ENCODE measurements at places on chromosomes 12 and 14.

- no peak for DNase-seq
- H3K27ac ChIP-seq: no peak overlapping the region
- no peak overlapping the region for H3K4me3 ChIP-seq
- H3K4me1 ChIP-seq: peaks cover 53% of the 10 kb centered on the region
- H3K27me3 ChIP-seq: no peaks in the 10 kb centered on the region
- no peaks in the 10 kb centered on the region for H3K36me3 ChIP-seq
Observed at GRCh38 chr12:110776410-110776809, 33.7 kb upstream of the PPP1CC start.

GRCh38 chr12:27486961-27487360 lies 37.0 kb upstream of the PPFIBP1 start:
- no peaks in the 10 kb centered on the region for H3K36me3 ChIP-seq
- no peak overlapping the region for H3K4me3 ChIP-seq
- no peaks in the 10 kb centered on the region for H3K4me1 ChIP-seq
- H3K27me3 ChIP-seq: peaks cover 5% of the 10 kb centered on the region
- no peak for DNase-seq

GRCh38 chr12:132422381-132423043 lies 67.4 kb upstream of the FBRSL1 start:
- H3K27me3 ChIP-seq: no peaks in the 10 kb centered on the region
- H3K4me3 ChIP-seq: no peak overlapping the region
- no peak overlapping the region for H3K27ac ChIP-seq
- H3K4me1 ChIP-seq: peaks cover 19% of the 10 kb centered on the region

- no peak within 1 kb of the TSS for H3K27ac ChIP-seq
- peak within 1 kb of the TSS; percentile 38 for H3K4me3 ChIP-seq
- H3K36me3 ChIP-seq: no peaks in the 10 kb centered on the region
- peaks cover 45% of the 10 kb centered on the region for H3K4me1 ChIP-seq
- DNase-seq: no peak
Observed at GRCh38 chr12:26124446-26125399, at the start of gene BHLHE41. TSS of gene BHLHE41 (minus strand) at chr12:26125037. CDS start at chr12:26124779, 258 bp downstream.

DNA sequence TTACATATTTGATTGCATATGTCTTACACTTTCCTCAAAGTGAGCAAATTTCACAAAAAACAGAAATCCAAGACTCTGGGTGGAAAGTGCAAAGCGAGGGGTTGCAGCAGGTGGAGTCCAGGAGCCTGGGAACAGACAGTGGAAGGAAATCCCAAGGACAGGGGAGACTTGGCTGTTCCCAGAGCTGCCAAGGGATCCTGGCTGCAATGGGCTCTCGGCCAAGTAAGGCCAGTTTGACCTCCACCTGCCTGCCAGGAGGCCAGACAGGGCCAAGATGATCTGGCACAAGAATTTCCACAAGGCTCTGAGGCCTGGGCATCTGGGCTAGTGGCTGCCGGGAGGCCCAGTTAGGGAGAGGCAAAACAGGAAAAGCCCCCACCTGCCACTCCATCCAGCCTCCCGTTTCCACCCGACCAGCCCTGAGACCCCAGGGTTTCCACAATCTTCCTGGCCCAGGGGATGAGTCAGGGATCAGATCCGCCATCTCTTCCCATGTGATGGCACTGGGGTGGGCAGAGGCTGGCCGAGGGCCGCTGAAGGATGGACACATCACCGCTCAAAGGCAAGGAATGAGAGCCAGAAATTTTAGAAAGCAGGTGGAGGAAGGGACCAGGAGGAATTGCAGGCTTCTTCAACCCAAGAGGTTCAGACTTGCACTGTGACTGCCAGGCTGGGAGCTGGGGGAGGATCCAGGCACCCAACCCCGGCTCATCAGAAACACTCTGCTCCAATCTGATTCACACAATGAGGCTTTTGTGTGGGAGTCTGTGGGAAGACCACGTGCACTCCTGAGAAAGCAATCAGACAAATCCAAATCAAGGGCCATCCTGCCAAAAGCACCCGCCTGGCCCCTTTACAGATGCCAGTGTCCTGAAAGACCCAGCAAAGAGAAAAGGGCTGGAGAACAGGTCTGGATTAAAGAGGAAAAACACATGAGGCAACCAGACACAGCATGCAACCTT lies 16.3 kb downstream of the SCARB1 start:
- peaks cover 5% of the 10 kb centered on the region for H3K4me1 ChIP-seq
- H3K27ac ChIP-seq: no peak overlapping the region
- H3K4me3 ChIP-seq: no peak overlapping the region
- no peaks in the 10 kb centered on the region for H3K36me3 ChIP-seq

DNA sequence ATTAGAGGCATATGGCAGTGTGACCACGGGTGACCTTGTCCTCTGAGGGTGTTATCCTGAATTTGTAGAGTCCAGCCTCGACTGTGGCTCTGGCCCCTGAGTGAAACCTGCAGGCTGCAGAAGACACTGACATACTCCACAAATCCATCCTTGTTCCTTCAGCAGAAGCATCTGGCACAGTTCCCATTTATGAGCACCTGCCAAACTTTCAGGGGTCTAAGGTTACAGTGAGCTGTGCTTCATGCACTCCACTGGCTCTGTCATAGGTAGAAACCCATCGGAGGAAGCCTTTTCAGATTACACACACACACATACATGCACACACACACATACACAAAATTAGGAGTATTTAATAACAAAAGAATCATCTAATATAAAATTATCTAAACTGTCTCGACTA lies 13.6 kb upstream of the NUAK1 start:
- H3K4me1 ChIP-seq: no peaks in the 10 kb centered on the region
- DNase-seq: no peak
- H3K27me3 ChIP-seq: peaks cover 5% of the 10 kb centered on the region
- H3K36me3 ChIP-seq: no peaks in the 10 kb centered on the region
- no peak overlapping the region for H3K4me3 ChIP-seq

DNA sequence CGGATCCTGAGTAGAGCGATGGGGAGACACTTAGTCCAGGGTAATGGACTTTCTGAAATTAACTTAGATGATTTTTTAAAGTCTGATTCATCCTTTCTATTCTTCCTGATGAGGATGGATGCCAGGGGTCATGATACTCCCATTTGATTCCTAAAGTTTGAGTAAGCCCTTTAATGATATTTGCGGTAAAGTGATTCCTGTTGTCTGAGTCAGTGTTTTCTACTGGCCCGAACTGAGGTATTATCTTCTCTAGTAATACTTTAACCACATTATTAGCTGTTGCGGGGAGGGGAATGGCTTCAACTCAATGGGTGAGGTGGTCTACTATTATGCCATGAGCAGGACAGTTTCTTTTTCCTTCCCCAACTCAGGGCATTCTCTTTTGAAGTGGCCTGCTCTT lies 111.6 kb downstream of the RIN3 start:
- H3K27me3 ChIP-seq: no peaks in the 10 kb centered on the region
- H3K4me3 ChIP-seq: no peak overlapping the region
- H3K4me1 ChIP-seq: no peaks in the 10 kb centered on the region
- no peak for DNase-seq
- no peaks in the 10 kb centered on the region for H3K36me3 ChIP-seq

DNA sequence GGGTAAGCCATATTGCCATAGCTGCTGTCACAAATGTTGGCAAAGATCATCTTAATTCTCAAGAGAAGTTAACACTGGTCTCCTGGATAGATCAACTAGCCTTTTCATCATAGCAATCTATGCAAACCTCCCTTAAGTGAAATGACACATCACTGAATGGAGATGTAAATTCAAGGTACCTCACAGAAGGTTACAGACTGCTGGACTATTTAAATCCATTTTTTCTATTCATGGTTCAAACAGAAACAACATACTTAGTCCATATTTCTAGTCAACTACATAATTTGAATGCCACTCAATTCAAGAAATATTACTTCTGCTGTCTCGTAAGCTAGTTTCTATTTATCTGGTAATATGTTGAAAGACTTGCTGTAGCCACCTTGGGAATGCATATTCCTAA lies 748.3 kb downstream of the C12orf50 start:
- H3K4me3 ChIP-seq: no peak overlapping the region
- no peaks in the 10 kb centered on the region for H3K36me3 ChIP-seq
- no peaks in the 10 kb centered on the region for H3K4me1 ChIP-seq
- DNase-seq: no peak
- no peak overlapping the region for H3K27ac ChIP-seq

- H3K27ac ChIP-seq: no peak overlapping the region
- H3K36me3 ChIP-seq: no peaks in the 10 kb centered on the region
- H3K27me3 ChIP-seq: no peaks in the 10 kb centered on the region
- peaks cover 78% of the 10 kb centered on the region for H3K4me1 ChIP-seq
- H3K4me3 ChIP-seq: no peak overlapping the region
Observed at GRCh38 chr12:668090-668481, 4.8 kb upstream of the NINJ2 start.

DNA sequence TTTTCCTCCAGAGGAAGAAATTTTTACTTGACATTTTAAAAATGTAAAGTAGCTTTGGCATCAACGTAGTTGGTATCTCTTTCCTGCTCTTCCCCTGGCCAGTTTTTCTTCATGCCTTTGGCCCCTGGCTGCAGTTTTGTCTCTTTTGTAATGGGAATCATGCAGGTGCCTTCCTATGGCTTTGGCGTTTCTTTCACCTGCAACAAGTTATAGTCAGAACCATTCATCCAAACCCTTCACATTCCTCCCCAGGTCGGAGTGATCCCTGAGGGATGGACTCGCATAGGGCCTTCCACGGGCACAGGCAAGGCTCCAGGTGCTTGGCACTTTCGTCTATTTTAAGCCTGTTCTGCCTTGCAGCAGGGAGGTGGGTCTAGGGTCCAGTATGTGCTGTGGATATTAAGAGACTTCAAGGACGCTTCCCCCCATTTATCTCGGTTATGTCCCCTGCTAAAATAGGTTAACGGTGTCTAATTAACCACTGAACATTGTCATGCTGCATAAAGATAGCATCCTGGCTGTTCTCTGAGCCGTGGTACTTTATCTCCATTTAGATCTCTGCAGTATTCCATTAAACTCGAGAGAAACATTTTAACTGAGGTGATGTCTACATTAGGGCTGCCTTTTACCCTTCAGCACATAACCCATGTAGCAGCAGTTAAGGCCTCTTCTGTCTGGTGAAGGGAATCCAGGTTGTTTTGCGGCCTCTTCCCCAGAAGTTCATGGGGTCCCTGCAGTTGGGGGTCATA lies 66.3 kb downstream of the IFT43 start:
- no peak overlapping the region for H3K27ac ChIP-seq
- H3K4me1 ChIP-seq: no peaks in the 10 kb centered on the region
- H3K36me3 ChIP-seq: no peaks in the 10 kb centered on the region
- H3K27me3 ChIP-seq: no peaks in the 10 kb centered on the region
- DNase-seq: no peak
- no peak overlapping the region for H3K4me3 ChIP-seq

- no peak overlapping the region for H3K4me3 ChIP-seq
- no peaks in the 10 kb centered on the region for H3K27me3 ChIP-seq
- no peak for DNase-seq
- H3K27ac ChIP-seq: no peak overlapping the region
- no peaks in the 10 kb centered on the region for H3K36me3 ChIP-seq
- no peaks in the 10 kb centered on the region for H3K4me1 ChIP-seq
Observed at GRCh38 chr12:85559127-85559526, 277.1 kb downstream of the RASSF9 start.

GRCh38 chr14:61003571-61003970 lies 22.5 kb downstream of the SLC38A6 start:
- H3K4me1 ChIP-seq: no peaks in the 10 kb centered on the region
- H3K36me3 ChIP-seq: no peaks in the 10 kb centered on the region
- no peak overlapping the region for H3K27ac ChIP-seq
- H3K27me3 ChIP-seq: no peaks in the 10 kb centered on the region
- H3K4me3 ChIP-seq: no peak overlapping the region

- H3K27me3 ChIP-seq: peaks cover 6% of the 10 kb centered on the region
- H3K4me1 ChIP-seq: no peaks in the 10 kb centered on the region
- DNase-seq: no peak
- no peak within 1 kb of the TSS for H3K27ac ChIP-seq
- no peaks in the 10 kb centered on the region for H3K36me3 ChIP-seq
- no peak within 1 kb of the TSS for H3K4me3 ChIP-seq
Observed at GRCh38 chr12:54634795-54635194, at the start of gene LACRT. TSS of gene LACRT (minus strand) at chr12:54634895. CDS start at chr12:54634841, 54 bp downstream.

GRCh38 chr12:64243809-64244208 lies 21.7 kb upstream of the KICS2 start:
- H3K4me3 ChIP-seq: no peak overlapping the region
- no peaks in the 10 kb centered on the region for H3K4me1 ChIP-seq

DNA sequence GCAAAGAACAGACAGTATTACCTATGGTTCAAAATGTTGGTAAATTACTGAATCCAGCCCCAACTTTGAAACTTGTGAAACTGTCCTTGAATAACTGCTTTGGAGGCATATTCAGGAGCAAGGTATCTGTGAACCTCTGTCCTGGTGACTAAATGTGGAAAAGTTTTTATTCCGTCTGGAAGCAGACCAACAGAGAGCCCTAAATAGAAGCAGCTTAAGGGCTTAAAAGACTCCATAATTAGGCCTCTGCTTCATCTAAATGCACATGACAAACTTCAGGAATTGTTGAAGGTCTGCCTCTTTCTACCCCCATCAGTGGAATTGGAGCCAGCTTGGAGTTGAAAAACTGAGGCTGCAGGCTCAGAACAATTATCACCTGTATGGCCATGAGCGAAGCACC lies 276.5 kb downstream of the KCNH5 start:
- H3K4me3 ChIP-seq: no peak overlapping the region
- no peak for DNase-seq
- H3K36me3 ChIP-seq: no peaks in the 10 kb centered on the region
- no peak overlapping the region for H3K27ac ChIP-seq

GRCh38 chr12:54352022-54352531 lies 12.2 kb downstream of the GPR84 start:
- H3K4me3 ChIP-seq: peak overlapping the region; percentile 38
- peaks cover 16% of the 10 kb centered on the region for H3K4me1 ChIP-seq

DNA sequence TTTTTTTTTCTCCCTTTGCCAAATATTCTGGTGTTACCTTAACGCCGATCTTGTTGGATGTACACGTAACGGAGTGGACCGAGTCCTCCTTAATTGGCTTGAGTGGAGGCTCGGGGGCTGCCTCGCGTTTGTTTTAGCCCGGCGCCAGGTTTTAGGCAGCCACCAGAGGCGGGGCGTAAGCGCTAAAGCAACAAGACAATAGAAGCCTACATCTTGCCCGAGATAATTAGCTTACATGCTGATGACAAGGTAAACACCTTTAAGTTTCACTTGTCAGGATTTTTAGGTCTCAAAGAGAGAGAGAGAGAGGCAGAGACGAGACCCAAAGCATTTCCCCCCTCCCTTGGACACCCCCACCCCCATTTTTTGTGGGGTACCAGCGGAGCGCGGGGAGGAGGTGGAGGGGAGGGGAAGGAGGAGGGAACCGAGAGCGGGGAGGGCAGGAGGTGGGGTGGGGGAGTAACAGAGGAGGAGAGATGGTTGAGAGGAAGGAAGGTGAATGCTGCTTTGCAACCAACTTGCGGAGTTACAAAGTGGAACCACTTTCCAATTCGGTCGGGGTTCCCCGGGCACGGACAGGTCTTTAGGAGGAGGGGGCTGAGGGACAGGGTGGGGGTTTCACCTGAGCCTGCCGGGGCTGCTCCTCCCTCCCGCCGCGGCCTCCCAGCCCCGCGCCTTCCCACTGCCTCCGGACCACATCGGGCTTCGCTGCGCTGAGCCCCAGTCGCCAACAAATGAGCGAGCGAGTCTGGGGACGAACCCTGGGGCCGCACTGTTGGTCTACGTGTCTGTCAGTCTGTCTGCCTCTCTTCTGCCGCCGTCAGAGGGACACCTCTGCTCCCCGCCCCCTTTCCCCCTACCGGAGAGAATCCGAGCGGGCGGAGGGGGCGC lies at the start of gene NKX2-1:
NKX2-1 (minus strand) TSS at position 802 of the 891 bp plus-strand sequence; CDS start at position 699, 103 bp downstream.
- no peaks in the 10 kb centered on the region for H3K36me3 ChIP-seq
- no peak within 1 kb of the TSS for H3K4me3 ChIP-seq
- no peak within 1 kb of the TSS for H3K27ac ChIP-seq
- peaks cover 22% of the 10 kb centered on the region for H3K4me1 ChIP-seq
- peaks cover 87% of the 10 kb centered on the region for H3K27me3 ChIP-seq
